ENCODE measurements at places on chromosomes 11 and 22. TPM values are rescaled to one million over a fixed set of nuclear protein-coding genes. Genes with fewer than 3 reads are reported as not detected.

CRYBA4 gene
- total RNA-seq: not detected

DNAJB7 gene
- total RNA-seq: not detected

PDE2A gene
- 75.7 TPM for total RNA-seq

CD248 gene
- 43.3 TPM for total RNA-seq

PRRG4 gene
- total RNA-seq: 30.8 TPM

Measured in tibial nerve (tissue), 4 donors.